ENCODE measurements at places on chromosomes 6 and 20.
A peak's percentile ranks its signal among the peaks of the same experiment; 100 is the strongest.

DNA sequence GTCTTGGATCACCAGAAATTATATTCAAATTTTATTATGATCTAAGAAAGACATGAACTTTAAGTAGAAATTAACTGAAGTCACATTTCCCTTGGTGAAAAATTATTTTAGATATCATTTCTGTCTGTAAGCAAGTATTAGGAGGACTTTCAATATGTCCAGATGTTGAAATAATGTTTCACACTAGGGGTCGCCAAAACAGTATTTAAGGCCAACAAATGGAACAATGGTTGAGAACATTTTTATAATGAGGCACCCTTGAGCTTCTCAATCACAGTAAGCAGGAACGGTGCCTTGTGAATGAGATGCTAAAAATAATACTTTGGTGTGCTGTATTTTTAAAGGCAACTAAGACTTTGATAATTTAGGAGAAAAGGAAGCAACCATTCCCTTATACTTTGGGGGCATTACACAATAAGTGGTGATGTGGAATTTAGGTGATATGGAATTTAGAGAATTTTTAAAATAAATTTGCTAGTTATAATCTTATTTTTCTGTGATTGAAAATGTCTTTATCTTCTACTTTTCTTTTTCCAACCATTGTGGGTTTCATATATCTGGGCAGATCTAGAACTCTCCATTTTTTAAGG, 9.6 kb upstream of the SF3B5 start:
- DNase-seq, result peak; percentile 73

DNA sequence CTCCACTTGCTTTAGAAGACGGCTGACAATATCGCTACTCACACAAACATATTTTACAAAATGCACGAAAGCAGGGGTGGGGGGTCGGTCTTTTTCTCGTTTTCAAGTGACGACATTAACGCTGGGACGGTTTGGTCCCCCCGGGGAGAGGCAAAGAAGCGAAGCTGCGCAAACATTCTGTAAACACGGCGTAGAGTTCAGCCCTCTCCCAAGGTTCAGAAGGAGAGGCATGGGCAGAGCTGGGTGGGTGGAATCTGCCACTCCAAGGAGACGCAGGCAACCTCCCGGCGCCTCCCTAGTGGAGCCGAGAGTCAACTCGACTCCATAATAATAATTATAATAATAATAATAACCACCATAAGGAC, 2.4 kb downstream of the NKX2-2 start:
- no peak for DNase-seq

DNA sequence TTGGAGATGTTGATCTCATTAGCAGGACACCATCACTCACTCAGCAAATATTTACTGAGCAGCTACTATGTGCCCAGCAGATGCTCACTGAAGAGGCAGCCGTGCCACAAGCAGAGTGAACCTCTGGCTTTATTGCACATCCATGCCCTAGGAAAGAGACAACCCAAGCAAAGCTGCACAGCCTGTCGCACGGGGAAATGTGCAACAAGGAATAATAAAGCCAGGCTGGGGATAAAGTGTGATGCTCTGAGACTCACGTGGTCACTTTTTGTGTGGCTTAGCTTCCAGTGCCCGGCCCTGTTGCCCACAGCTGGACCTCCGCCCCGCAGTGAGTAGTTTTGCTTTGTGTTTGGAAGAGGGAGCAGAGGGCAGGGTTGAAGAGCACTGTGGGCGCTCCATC, 130.4 kb upstream of the CDH4 start:
- no peak for DNase-seq

- no peak for DNase-seq
Measured at GRCh38 chr6:150343434-150343833, 25.4 kb upstream of the IYD start.

DNA sequence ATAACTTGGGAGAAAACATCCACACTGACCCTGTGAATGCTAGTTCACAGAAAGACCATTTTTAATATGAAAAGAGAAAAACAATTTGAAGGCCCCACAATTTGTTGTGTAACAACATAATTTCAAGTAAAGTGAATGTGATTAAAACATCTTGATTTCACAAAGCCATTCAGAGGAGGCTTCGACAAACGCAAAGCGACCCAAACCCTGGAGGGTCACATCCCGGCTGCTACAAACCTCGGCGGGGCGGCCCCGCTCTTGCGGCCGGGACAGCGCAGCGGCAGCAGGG, 14.0 kb downstream of the FOXC1 start:
- DNase-seq, result no peak

DNA sequence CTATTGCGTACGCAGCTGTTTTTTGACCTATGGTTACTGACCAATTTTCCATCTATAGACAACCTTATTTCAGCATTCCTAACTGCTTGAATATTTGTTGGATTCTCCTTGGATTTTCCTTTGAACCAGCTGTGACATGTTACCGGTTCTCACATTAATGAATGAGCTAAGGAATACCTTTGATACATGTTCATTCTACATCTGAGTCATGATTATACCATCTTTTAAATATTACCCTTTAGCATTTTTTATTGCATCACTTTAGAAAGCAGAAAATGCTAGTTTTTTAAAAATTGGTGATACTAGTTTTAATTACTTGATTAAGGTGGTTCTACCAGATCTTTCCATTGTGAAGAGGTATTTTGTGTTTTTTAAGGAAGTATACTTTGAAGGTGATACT, 1.9 kb upstream of the IGF2R start:
- no peak for DNase-seq

DNA sequence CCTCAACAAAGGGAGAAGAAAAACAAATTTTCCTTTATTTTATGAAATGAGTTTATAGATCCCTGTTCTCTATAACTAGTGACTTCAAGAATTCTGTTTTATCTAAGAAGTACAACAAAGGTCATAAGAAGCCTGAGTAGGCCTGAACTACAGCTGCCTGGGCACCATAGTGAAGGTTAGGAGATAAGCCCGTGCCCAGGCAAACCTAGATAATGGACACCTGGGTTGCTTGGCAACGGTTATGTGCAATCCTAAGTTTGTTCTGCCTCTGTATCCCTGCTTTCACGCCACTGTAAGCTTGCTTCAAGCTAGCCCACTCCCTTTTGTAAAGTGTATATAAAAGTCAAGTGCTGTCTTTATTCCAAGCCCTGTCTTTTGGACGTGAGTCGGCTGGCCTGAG, 23.2 kb downstream of the SCGN start:
- DNase-seq, result no peak

GRCh38 chr20:63915471-63915870, 20.5 kb downstream of the DNAJC5 start:
- DNase-seq, result no peak

- DNase-seq, result peak; percentile 4
Measured at GRCh38 chr6:170227521-170227983, 63.3 kb downstream of the DLL1 start.

DNA sequence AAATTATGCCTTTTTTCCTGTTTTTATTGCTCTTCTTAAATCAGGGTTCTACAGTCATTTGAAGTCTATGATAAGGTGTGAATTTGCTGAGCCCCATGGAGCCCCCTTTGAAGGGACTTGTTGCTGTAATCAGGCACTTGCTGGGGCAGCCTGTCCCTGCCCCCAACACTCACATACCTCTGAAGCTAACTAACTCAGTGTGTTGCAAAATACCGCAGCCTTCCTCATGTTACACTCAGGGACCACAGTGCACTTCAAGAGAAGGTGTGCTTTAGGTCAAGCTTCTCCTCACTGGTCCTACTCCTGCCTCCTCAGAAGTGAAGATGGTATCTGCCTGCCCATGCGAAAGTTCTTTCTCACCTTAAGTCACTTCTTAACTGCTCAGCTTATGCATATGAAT, 66.1 kb upstream of the GLP1R start:
- no peak for DNase-seq

- no peak for DNase-seq
Measured at GRCh38 chr6:4176907-4177306, 41.5 kb upstream of the ECI2 start.

DNA sequence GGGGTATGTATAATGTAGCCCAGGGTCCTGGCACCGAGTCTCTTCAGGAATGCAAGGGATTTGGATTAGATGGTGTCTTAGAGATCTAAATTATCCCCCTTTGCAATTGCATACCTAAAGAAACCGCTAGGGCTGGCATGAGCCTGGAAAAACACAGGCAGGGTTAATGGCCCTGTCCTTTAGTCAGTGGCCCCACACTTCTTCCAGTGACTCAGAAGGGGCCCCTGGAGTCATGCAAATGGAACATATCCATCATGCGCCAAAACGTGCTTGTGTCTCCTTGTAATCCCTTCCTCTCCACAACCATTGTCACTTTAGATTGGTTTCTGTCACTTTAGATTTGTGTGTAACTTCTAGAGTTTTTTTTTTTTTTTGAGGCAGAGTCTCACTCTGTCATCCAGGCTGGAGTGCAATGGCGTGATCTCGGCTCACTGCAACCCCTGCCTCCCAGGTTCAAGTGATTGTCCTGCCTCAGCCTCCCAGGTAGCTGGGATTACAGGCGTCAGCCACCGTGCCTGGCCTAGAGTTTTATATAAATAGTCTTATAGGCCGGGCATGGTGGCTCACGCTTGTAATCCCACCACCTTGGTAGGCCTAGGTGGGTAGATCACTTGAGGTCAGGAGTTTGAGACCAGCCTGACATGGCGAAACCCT, 8.7 kb upstream of the MYBL2 start:
- peak; percentile 54 for DNase-seq

GRCh38 chr20:47354714-47355488, 1.6 kb downstream of the ZMYND8 start:
- DNase-seq, result no peak

- DNase-seq, result no peak
Measured at GRCh38 chr6:10894958-10895357, 8.1 kb downstream of the SYCP2L start.

DNA sequence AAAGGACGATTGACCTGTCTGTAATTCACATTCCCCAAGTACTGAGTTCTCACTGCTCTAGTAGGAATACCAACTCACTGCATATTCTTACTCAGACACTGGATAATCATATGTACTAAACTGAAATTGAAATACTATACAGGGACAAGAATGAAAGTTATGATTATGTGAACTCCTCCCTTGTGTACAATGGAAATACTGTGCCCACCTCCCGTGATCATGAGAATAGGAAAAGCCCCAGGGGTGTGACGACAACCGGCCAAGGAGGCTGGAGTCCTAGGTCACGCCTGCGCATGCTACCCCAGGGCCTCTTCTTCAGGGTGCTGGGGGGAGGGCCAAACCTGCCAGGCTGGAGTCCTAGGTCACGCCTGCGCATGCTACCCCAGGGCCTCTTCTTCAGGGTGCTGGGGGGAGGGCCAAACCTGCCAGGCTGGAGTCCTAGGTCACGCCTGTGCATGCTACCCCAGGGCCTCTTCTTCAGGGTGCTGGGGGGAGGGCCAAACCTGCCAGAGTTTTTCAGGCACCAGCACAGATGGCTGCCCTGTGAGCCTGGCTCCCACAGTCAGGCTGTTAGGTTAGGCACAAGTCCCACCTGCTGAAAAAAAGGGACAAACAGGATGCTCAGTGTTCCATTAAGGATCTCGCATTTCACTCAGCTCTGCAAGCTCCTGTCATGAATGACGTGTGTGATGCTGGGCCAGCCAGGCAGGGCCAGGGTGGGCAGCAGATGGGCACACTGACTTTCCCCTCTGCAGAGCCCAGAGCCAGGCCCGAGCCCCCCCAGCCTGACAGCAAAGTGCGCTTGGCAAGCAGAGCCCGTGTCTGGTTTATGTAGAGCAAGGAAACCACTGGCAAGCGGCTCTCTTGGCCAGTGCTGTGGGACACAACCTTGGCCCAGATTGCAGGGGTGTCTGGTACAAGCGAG, 107.7 kb downstream of the FOXF2 start:
- no peak for DNase-seq

- DNase-seq, result no peak
Measured at GRCh38 chr20:1555952-1556351, 1.6 kb downstream of the SIRPD start.

- DNase-seq, result peak; percentile 54
Measured at GRCh38 chr6:125888989-125889656, 67.4 kb upstream of the HINT3 start.

GRCh38 chr6:7865781-7866180, 44.8 kb downstream of the TXNDC5 start:
- DNase-seq, result no peak

GRCh38 chr20:63955281-63955826, 862 bp downstream of the UCKL1 start:
- DNase-seq, result peak; percentile 38

DNA sequence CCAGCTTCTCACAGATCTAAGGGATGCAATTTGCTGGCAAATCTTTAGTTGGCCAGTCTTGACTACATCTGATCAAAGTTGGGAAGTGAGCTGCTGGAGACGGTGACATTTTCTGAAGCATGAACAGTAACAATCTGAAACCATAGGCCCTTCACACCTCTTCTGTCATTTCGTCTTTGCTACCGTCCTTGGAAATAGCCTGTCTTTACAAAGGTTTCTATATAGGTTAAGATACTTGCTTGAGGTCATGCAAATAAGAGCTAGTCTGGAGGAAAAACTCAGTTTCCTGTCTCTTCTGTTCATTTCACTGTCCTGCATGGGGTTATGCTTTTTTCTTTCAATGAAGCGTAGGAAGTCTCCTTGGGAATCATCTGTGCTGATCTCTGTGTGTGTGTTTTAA, 55.6 kb downstream of the CARMIL1 start:
- DNase-seq, result no peak

GRCh38 chr20:62165762-62166399, 16.9 kb upstream of the MTG2 start:
- no peak for DNase-seq

DNA sequence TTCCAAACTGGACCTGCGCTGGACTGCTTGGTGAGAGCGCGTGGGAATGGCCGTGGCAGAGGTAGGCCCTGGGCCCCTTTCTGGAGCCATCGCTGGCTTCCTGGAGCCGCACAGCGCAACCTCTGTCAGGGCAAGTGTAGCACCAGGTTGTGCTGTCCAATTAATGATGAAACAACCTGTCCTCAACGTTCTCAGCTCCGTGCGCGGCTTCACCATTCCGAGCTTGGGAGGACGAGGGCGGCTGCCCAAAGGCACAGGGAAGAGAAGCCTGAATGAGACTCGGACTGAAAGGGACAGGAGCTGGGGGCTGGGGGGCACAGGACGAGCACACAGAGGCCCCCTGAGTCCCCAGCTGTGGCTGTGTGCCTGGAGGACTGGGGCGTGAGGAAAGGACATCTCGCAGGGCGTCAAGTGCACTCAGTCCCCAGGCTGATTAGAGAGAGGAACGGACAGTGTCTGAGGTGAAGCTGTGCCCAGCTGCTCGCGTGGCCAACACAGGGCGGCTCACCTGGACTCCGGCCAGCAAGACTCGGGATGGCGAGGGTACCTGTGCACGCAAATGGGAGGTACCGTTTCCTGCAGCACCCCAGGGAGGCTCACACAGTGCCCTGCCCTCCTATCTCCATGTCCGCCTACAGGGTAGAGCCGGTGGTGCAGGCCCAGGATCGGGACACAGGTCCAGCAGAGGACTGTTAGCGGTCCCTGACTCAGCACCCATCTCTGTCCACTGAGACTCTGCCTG, 403.3 kb downstream of the TAF4 start:
- DNase-seq, result no peak

- DNase-seq, result no peak
Measured at GRCh38 chr6:23218751-23219150, 649.4 kb downstream of the HDGFL1 start.

Data from ACHN (cell line).